ENCODE measurements at places on chromosomes 11 and 22.
A peak's percentile ranks its signal among the peaks of the same experiment; 100 is the strongest.

DNA sequence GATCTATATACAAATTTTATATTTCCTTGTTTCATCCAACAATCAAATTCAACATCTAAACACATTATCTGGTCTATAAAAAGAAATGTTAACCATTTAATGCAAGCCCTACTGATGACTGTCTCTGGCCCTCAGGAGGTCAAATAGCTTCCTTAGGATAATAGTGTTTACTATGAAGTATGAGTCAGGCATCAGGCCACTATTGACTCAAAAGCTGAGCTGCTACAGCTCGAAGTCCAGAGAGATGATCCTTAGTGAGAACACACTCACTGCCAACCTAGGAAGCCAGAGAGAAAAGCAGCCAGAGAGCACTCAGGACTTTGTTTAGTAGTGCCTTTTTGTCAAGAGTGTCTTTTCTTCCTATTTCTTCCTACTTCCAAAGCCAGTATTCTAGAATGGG lies 171.8 kb downstream of the SOX6 start:
- peak; percentile 1 for DNase-seq

DNA sequence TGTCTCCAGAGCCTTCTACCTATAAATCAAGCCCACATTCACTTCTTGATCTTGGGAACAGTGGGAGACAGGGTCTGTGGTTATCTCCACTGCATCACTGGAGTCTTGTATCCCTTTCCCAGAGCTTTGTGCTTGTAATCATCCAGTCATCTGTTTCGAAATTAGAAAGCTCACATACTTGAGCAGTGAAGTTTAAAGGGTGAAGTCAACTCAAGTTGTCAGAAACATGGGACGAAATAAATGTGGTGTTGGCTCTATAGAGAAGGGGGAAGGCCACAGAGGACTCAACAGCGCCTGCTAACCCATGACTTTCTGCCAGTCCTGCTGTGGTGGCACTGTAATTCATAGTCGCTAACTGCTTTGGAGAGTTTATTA lies 197.5 kb downstream of the DBX1 start:
- DNase-seq, result peak; percentile 15

DNA sequence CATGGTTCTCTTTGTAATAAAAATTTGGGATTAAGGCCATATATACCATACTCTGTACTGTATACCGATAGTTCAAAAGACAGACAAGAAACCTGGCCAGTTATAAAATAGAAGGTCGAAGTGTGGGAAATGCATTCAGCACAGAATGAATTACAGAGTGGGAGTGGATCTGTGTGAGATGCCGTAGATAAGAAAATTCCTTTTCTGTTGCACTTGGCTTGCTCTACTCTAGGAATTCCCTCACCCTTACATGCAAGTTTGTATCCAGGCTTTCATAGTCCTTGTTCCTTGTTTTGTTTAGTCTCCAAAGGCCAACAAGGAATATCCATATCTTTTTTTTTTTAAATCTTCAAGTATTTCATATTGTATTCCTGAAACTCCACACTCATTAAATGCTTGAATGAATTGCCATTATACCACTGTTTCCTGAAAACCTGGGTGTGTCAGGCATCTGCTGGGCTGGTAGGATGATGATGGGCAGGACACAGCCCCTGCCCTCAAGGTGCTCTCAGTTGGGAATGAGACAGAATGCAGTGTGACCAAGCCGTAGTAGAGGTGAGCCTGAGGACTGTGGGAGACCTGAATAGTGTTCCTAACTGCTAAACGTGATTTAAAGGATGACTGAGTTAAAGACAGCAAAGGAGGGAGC lies 53.5 kb downstream of the TEAD1 start:
- peak; percentile 36 for DNase-seq

DNA sequence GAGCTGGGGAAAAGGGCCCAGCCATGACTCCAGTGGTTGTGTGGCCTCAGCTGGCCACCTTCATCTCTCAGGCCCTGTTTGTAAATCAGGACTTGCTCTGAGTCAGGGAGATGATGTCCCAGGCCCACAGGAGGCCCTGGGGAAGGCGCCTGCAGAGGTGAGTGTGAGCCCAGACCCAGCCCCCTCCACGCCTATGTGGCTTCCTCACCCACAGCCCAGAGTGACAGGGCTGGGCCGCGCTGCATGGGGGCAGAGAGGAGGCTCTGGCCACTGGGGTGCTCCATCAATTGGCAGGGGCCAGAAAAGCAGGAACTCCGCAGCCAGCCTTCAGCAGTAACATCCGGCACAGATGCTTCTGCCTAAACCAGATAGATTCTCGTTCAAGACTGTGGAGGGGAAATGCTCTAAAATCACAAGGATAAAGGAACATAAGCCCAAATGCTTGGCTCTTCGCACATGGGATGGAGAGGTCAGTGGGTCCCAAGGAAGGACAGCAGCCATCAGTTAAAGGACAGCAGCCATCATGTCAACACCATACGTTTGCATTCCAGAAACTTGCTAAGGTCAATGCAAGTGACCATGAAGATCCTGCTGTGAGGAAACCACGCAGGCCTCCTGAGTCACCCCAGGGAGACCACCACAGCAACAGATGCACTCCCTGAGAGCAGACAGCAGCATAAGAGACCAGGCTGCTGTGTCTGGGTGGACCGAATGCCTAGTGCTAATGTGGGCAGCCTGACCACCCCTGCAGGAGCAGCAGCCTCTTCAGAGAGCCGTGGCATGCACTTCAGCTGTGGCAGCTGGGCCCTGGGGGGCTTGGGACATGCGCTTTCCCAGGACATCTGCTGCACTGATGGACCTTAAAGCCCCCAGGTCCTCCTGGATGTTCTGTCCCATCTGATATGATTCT lies 28.3 kb downstream of the OSBPL5 start:
- DNase-seq, result no peak

DNA sequence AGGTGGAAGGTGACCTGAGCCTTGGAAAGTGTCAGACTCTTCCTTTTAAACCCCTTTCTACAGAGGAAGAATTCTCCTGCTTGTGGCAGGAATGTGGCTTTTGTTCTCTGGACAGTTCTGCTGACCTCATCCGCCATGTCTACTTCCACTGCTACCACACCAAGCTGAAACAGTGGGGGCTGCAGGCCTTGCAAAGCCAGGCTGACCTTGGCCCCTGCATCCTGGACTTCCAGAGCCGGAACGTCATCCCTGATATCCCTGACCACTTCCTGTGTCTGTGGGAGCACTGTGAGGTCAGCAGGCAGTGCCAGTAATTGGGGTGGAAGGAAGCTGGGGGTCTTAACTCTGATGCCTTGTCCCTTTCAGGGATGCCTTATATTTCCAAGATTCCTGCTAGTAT lies 9.3 kb downstream of the HINFP start:
- peak; percentile 28 for DNase-seq

DNA sequence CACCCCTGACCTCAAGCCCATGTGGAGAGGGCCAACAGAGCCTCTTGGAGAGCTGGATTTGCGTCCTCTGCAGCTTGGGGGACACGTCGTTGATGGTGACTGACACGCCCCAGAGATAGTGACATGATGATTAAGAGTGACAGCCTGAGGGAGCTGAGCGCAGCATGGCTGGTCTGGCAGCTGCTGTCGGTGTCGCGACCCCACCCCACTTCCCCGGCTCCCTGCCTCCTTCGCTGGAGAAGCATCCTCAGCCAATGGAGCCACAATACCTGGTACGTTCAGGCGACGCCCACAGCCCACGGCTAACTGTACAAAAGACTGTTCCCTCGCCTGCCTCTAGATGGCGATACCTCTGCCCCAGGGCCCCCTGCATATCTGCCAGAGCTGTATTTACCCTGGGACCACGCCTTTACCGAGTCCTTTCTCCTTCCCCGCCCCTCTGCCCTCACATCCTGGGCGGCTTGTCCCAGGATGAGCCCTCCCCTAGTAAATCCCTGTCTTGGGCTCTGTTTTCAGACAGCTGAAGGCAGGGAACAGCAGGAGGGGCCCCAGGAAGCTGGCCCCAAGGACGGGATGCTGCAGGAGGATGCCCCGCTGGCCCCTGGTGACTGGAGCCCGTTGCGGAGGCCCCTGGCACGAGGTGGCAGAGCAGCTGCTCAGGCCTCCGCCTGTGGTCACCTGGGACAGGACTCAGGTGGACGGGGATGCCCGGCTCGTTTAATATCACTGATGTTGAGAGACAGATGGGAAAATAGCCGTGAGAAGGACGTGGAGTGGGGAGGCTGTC lies 90.6 kb downstream of the RPS6KA4 start:
- peak; percentile 55 for DNase-seq

DNA sequence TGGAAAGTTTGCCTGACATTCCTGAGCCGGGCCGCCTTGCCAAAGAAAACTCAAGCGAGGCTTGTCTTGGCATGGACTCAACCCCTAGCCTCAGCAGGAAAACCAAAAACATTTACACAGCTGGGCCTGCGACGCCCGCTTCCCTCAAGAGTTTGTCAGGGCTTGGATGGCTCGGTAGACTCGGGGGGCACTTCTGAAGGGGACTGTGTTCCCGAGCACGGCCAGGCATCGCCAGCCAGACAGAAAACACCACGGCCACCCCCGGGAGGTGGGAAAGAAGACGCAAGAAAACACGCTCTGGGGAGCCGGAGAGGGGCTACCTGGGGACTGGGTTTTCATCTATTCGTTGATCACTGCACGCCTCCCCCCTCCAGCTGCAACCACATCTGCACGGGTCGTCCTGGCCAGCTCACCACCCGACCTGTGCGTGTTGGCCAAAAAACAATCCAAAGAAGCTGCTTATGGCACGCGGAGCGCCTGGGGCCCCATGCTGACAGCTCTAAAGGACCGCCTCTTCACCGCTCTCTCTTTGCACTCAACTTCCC lies 380.7 kb downstream of the MN1 start:
- DNase-seq, result peak; percentile 86

DNA sequence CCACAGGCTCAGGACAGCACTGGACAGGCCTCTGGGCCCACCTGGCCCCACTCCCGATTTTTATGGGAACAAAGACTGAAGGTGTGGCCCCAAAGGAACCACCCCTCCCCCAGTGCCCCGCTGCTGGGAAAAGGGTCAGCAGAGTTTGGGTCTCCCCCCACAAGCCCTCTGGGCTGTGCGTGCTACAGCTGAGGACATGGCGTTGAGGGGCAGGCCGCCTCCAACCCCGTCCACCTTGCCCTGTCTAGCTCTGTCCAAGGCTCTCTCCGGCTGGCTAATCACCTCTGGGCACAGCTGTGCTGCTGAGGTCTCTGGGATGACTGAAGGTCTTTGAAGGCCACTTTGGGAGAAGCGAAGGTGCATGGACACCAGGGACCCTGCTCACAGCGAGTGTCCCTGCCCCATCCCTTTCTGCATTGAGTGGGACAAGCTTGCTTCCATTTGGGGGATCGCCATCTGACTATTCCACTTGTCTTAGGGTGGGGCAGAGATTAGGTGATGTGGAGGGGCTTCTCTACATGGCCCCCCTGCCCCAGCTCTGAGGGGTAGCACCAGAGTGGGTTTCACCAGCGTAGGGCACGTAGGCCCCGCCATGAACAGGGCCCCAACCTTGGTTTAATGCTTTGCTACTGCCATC lies 6.5 kb downstream of the ASCL2 start:
- no peak for DNase-seq

DNA sequence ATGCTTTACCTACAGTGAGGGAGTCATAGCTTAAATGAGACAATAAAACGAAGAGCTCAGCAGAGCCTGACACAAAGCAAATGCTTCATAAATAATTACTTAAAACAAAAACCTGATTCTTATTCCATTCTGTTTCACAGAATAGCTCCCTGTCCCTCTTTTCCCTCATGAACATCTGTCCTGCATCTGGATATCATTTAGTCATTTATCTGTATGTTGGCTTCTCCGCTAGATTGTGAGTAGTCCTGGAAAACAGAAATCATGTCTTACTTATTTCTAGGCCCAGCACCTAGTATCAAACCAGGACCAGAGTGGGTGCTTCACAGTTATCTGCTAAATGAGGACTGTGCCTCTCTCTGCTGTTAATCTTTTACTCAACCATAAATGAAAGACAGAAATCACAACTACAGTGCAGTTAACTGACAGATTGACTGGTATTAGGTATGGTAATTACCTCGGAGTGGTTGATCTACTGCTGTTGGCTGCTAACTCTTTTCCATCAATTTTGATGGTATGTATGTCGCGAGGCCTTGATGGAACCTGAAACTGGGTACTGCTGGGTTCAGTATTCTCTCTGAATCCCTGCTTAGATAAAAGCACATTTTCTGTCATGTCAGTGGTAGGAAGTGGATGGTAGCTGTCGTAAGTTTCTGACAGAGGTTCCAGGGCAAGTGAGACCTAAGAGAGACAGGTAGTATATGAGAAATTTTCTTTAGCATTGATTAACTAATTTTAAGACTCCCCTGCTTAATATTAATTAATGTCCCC lies 31.5 kb downstream of the C2CD3 start:
- no peak for DNase-seq

GRCh38 chr11:21485006-21485405 lies 707.9 kb upstream of the ANO5 start:
- no peak for DNase-seq

- peak; percentile 83 for DNase-seq
These were observed 1.3 kb downstream of the PLEKHA7 start for GRCh38 chr11:17012712-17013547.

- no peak for DNase-seq
These were observed 5.1 kb downstream of the CHEK2 start for GRCh38 chr22:28736301-28737155.

GRCh38 chr11:94793822-94794221 lies 25.7 kb downstream of the AMOTL1 start:
- DNase-seq, result peak; percentile 53

DNA sequence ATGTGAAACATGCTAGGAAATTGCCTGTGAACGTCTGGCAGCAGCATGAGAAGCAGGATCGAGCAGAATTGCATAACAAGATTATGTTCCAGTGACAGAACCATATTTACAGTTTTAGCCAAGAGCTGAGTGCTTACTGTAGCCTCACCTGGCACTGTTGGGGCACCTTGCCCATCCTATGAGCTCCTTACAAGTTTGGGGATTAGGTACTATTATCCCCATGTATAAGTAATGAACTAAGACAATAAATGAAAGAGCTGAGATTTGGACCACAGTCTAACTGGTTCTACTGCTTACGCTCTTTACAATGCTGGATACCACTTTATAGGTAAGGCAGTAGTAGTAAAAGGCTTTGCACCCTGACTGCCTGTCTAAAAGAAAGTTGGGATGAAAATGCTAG lies 17.1 kb upstream of the PATE1 start:
- no peak for DNase-seq

- no peak for DNase-seq
These were observed 102.7 kb upstream of the SEZ6L start for GRCh38 chr22:26066534-26066933.

DNA sequence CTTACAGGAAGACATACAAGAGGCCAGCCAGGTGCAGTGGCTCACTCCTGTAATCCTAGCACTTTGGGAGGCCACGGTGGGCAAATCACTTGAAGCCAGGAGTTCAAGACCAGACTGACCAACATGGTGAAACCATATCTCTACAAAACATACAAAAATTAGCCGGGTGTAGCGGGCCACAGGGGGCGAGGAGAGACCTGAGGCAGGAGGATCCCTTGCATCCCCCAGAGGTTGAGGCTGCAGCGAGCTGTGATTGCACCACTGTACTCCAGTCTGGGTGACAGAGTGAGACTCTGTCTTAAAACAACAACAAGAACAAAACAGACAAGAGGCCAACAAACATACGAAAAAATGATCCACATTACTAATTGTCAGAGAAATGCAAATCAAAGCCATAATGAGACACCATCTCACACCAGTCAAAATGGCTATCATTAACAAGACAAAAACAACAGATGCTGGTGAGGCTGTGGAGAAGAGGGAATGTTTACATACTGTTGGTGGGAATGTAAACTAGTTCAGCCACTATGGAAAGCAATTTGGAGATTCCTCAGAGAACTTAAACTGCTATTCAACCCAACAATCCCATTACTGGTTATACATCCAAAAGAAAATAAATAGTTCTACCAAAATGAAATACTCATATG lies 498.8 kb upstream of the ARHGAP42 start:
- DNase-seq, result no peak

GRCh38 chr22:36329254-36330078 lies 58.3 kb downstream of the MYH9 start:
- peak; percentile 99 for DNase-seq
